Thoracic aorta (tissue), 2 donors: ENCODE measurements at places on chromosomes 16 and 17. TPM values are rescaled to one million over a fixed set of nuclear protein-coding genes. Genes with fewer than 3 reads are reported as not detected.

The PIRT gene
- total RNA-seq: not detected

The RPUSD1 gene
- 13.9 TPM for total RNA-seq

The NHLRC4 gene
- total RNA-seq: 3.2 TPM

The SLFN12L gene
- 4.1 TPM for total RNA-seq

The CSH1 gene
- total RNA-seq: not detected

The SEPTIN1 gene
- 4.2 TPM for total RNA-seq

The SKAP1 gene
- not detected for total RNA-seq

The SEZ6 gene
- total RNA-seq: not detected

The SOX15 gene
- 0.81 TPM for total RNA-seq
